ENCODE measurements at places on chromosomes 6 and 20.

DNA sequence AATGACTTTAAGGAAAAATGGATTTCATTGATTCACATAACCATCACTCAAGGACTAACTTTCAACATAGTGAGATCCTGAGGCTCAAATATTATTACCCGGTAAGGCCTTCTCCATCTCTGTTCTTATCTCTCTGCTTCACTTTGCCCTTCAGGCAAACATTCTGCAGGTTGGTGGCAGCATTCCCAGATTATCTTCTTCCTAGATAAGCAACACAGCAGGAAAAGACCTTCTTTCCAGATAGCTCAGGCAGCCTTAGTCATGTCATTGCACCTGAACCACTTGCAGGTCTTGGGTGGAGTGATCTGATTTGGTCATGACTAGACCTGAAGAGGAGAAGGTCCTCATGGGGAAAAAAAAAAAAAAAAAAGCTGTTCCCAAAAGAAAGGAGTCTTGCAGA, 5.3 kb upstream of the HIVEP2 start:
- DNase-seq, result no peak

- no peak for DNase-seq
These were observed 62.5 kb upstream of the ZNFX1 start for GRCh38 chr20:49340161-49340966.

DNA sequence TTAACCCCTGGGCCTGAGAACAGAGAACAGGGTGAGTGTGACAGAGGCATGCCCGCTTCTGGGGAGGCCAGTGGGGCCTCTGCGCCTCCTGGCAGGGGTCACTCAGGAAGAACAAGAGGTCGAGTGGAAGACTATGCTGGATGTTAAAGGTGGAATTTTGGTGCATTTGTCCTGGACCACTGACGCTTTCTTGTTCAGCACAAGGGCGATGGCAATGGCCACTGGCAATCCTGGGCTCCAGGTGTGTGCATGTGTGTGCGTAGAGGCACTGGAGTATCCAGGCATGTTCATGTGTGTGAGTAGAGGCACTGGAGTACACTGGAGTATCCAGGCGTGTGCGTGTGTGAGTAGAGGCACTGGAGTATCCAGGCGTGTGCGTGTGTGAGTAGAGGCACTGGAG, 23.5 kb upstream of the NPBWR2 start:
- DNase-seq, result no peak

GRCh38 chr20:10802236-10802635, 128.4 kb upstream of the JAG1 start:
- DNase-seq, result no peak

DNA sequence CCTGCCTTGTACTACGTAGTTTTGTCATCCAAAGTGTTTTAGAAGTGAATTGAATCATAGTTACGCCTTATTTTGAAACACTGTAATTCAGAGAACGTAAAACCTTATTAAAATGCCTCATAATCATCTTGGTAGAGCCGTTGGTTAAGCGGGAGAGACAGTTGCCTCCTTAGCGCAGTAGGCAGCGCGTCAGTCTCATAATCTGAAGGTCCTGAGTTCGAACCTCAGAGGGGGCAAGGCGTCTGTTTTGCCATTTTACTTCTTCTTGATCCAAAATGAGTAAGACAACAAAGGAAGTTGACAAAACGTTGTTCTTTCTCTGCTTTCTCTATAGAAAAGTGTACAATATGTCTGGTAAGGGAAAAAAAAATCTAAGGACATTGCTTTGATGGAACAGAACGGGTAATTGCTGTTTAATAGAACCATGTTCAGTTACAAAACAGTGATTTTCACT, 20.7 kb upstream of the TRIM27 start:
- DNase-seq, result no peak

DNA sequence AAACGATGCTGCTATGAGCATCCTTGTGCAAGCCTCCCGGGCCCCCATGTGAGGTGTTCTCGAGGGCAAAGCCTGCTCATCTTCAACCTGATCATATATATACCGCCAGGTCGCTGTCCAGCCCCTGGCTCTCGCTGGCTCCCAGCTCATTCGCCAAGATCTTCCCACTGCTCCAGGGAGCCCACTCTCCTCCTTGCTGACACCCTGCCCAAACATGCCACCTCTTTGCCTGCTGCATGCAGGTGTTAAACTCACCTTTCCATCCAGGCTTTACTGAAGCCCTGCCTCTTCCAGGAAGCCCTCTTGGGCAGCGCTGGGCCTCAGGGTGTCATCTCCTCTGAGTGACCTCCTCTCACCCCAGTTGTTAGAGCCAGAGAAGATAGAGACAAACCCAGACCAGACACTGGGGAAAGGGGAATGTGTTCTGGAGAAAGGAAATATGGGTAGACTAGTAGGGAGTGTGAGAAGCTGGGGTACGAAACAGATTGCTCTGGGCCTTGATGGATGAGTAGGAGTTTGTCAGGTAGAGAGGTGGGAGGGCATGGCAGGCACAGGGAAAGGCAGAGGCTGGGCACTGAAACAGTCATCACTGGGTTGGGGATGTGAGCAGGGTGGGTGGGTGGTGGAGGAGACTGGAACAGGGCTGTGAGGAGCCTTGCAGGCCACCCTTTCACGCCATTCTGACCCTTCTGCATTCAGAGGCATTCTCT, 1.2 kb upstream of the DLGAP4 start:
- no peak for DNase-seq

DNA sequence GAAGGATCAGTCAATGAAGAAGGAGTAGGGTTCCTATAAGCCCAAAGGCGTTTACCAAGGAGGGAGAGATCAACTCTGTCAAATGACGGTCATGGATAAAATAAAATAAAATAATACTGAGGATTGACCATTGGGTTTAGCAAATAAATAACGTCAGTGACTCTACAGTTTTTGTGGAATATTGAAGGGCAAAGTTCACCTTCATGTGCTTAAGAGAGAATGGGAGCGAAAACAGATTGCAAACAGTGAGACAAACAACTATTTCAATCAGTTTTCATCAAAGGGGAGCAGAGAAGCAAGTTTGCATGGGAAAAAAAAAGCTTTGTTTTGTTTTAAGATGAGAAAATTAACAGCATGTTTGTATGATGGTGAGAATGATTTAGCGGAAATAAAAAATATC, 17.6 kb upstream of the NT5DC1 start:
- no peak for DNase-seq

GRCh38 chr6:39102821-39103136, 12.2 kb downstream of the SAYSD1 start:
- no peak for DNase-seq

- no peak for DNase-seq
These were observed 2.5 kb downstream of the RBM39 start for GRCh38 chr20:35739294-35740163.

DNA sequence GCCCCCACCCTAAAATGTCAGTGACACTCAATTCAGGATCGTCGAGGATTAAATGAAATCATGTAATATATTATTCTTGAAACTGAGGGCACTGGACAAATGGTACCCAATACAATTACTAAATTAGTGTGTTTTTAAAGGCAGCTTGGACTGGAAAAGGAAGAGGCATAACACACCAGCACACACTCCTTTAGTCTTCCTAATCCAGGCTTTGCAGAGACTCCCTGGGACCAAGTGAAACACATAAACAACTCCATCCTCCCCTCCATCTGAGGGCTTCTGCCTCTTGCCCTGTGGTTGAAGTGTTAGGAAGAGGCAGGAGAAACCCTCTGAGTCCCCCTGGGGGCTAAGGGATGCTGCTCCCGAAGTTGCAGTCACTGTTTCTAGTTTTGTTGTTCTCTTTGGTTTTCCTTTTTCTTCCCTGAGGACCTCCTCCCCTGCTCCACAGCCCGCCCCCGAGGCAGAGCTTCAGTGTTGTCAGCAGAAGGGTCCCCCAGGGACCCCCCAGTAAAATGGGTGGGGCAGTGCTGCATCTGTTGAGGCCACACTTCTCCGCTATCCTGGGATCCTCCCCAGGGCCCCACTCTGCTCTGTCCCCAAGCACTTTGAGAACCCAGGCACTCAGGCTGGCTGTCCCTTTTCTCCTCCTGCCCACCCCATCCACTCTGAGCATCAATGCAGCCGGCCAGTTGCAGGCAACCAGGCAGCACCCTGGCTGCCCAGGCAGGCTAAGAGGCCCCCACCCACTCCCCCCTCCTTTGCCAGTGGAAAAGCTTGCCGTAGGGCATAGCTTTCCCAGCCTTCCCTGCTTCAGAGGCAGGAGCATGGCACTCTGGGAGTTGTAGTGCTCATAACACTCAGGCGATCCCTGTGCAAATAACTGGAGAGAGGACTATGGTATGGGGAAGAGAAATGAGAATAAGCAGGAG, 5.9 kb downstream of the TMEM63B start:
- DNase-seq, result no peak

- no peak for DNase-seq
These were observed 43.2 kb downstream of the KHDC1L start for GRCh38 chr6:73182021-73182607.

DNA sequence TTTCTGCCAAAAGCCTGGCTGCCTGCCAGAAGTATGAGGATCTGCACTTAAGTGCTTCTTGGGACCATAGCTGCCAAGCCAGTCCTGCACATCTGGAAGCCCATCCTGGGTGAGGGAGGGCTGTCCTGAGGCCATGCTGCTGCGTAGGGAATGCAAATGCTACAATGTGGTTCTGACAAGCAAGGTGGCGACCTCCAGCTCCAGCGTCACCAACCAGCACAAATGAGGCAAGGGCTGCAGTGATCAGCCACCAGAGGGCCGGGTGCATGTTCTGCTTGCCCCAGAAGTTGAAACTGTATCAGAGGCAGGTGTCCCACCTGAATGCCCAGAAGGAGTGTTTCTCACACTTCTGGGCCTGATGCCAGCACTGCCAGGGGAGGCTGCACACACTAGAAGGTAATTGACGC, 99.1 kb upstream of the KCNQ5 start:
- DNase-seq, result no peak

GRCh38 chr6:89932245-89932802, 38.1 kb downstream of the GJA10 start:
- no peak for DNase-seq

DNA sequence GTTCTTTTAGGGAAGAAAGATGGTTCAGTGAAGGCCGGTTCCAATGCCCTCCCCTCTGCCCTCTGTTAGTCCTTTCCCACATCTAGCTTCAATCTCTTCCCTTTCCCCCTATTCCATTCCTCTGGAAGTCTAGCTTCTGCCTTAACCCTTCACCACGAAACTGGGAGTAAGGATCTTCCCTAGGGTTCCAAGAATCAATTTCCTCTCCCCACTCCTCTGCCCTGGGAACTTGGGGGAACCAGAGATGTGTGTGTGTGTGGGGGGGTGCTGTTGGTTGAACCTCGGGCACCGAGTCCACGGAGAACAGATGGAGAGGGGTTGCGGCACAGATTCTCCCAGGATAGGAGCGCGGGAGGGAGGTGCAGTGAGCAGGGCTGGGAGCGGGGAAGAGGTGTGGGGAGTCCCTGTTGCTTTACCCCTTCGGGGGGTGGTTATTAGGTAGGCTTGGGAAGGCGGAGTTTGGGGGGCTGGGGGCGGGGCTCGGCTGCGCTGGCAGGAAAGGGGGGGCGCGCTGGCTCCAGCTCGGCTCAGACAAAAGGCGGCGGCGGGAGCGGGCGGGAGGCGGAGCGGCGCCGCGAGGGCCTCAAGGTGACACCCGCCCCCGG, at the start of gene TMEM151B:
Gene TMEM151B, plus strand, starts transcription at position 530 of the 605 bp plus-strand sequence. CDS start 293 bp downstream, outside the sequence.
- no peak for DNase-seq

DNA sequence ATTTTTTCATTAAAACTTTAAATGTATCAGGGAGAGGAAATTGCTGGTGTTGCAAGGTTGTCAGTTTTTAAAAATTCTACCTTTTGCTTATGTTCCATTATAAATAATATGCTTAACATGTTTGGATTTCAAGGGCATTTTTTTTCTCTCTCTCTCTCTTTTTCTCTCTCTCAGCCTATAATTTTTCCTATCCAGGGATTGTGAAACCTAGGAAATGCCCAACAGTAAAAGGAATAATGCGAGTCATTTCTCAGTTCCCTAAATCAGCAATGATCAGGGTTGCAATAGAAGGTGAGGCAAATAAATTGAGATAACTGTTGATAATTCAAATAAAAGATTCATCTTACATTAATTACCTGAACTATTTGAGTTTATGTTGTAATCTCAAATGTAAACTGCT, 53.2 kb upstream of the IFNGR1 start:
- no peak for DNase-seq

DNA sequence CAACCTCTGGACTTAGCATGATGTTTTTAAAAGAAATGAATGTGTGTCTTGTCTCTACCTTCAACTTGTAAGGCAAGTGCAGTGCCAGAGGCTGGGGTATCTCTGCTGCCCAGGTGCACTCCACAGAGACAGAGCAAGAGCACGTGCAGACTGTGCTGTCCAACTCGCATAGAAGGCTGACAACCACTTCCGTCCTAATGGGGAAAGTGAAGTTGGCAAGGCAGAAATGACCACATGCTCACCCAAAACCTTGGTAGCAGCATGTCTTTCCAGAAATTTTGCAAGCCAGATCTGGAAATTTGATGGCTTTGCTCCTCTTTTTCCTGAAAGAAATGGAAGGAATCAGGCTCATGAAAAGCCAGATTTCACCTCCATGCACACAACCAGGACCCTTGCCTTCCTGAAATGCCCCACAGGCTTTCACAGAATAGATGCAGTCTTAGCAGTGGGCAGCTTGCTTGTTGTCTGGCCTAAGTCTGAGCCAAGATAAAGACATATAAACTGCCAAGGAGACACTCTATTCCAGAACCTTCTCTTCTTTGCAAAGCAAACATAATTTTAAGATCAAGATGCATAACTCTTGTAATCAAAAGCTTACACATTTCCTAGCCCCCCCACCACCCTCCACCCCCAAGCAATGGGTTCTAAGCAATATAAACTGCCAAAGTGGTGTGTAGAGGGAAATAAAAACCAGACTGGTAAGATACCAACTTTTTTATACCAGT, 26.8 kb downstream of the SLC22A3 start:
- DNase-seq, result no peak

DNA sequence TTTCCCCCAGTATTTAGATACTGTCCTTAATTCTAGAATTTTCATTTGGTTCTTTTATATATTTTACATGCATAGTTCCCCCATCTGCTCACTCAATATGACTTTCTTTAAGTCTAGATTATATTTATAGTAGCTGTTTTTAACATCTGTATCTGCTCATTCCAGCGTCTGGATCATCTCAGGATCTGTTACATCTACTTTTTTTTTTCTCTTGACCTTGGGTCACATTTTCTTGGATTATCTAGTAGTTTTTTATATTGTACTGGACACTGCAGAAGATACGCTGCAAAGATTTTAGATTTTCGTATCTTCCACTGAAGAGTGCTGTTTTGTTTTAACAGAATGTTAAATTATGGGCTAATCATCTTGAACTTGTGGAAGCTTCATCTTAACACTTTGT, 20.7 kb downstream of the RAB22A start:
- no peak for DNase-seq

GRCh38 chr6:151136141-151136755, 103.5 kb upstream of the AKAP12 start:
- DNase-seq, result no peak

- DNase-seq, result no peak
These were observed 80.6 kb upstream of the PROKR2 start for GRCh38 chr20:5397393-5397792.

All from cortex of kidney (tissue), 1 donor.